ENCODE measurements at places on chromosomes 1 and 21.

DNA sequence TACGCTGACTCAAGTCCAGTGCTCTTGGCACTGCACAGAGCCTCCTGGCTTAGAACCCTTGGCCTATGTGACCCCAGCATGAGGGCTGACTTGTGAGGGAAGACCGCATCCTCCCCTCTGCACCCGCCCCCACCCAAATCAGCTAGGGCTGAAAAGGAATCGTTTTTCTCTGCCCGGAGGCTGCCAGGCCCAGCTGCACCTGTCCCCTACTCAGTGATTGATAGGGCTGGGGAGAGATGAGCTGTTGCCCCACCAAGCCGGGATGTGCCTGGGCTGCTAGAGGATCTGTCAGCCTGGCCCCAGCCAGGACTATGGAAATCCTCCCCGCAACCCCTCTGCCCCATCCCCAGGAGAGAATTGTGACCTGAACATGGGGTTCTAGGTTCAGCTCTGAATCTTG is 20.6 kb downstream of the MYOG start:
- DNase-seq, result no peak

- DNase-seq, result no peak
Measured at GRCh38 chr1:156571261-156571852, 1.0 kb downstream of the IQGAP3 start.

GRCh38 chr1:116987256-116987555 is 14.4 kb upstream of the CD101 start:
- DNase-seq, result no peak

DNA sequence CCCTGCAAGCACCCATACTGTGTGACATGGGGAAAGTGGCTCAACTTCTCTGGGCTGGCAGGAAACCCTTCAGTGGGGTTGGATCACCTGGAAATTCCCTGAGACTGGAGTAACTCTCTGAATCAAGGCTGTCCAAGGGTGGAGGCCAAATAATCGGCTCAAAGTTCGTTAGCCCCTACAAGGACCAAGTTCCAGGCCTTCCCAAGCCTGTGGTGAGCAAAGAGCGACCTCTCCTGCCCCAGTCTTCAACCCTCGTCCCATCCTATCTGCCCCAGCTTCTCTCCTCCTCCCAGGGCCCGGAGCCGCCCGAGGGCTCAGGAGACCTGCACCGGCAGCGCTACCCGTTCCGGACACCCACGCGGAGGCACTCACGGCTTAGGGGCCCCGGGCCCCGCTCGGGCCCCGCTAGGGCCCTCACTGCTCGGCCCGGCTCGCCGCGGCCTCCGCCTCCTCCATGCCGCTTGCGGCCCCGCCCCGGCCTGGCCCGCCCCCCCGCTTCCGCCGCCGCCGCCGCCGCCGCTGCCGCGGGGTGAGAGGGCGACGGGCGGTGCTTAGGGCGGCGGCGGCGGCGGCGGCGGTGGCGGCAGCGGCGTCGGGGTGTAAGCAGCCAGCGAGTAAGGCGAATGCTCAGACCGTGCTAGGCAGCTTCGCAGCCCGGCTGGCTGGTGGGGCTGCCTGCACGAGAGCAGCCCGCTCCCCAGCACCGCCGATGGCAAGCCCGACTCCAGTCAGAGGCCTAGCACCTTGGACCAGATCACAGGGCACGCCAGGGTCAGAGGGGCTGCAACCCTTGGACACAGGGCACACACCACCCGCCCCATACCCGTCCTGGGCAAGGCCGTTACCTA is at the start of gene POMGNT1:
Gene POMGNT1 (minus strand): TSS at position 471 of the 848 bp plus-strand sequence. CDS start 613 bp downstream, outside the sequence.
- peak; percentile 61 for DNase-seq

DNA sequence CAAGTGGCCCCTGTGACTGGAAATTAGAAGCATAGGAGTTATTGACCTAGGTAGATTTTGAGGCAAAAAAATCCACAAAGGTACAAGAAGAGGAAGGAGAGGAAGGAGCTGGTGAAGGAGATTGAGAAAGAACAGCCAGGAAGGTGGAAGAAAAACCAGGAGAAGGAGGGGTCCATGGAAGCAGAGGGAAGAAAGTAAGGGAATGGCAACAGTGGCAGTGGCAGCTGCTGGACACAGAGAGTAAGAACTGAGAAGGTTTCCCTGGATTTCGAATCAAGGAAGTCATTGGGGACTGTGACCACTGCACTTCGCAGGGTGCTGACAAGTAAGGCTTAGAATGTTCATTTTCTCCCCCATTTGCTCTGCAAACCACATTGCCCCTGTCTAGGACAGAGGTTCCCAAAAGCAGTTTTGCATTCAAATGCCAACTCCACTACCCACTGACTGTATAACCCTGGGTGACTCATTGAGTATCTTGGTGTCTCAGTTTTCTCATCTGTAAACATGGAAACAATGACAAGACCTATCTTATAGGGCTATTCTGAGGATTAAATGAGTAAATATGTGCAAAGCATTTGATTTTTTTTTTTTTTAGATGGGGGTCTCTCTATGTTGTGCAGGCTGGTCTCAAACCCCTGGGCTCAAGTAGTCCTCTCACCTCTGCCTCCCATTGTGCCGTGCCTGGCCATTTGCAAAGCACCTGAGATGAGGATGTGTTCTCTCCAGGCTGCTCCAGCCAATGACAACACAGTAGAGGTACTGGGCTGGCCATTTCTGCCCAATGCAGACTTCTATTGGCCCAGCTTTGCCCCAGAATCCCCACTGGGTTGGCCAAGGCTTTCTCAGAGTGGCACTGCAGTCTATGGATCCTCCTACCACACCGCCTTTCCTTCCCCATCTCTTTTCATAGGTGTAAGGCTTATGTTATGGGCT is 9.3 kb upstream of the CAPN2 start:
- no peak for DNase-seq

DNA sequence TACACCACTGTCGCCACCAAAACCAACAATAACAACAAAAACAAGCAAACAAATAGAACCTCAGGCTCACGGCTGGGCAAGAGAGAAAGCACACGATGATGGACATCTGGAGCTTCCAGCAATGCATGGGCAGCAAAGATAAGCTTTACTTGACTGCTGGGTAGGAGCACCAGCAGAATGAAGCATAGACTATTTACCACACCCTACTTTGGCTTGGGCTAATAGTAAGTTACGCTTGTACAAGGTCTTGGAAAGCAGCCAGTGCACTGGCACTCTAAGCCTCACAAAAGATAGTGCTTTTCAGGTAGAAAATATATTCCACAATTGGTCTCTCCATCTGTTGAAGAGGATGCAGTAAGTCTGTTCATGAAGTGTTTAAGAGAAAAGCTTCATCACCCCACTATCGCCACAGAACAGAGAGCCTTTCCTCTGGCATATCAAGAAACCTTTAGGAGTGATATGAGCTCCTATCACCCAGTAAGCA is 13.6 kb downstream of the ADIPOR1 start:
- DNase-seq, result no peak

DNA sequence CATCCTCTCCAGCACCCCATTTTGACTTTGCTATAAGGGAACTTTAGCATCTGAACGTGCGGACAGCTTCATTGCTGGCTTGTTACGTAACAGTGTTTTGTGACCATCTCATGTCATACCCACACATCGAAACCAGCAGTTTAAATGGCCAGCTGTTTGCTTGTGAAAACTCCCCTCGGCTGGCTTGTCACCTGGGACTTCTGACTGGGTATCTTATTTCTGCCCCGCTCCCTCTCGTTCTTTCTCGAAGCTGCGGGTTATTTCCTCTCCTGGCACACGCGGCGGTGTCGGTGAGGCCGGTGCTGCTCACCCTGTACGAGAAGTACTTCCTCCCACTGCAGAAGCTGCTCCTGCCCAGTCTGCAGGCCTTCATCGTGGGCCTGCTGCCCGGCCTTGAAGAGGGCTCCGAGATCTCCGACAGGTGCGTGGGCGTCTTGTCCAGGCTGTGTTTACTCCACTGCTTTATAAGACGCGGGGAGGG is 43.5 kb downstream of the DOP1B start:
- no peak for DNase-seq

DNA sequence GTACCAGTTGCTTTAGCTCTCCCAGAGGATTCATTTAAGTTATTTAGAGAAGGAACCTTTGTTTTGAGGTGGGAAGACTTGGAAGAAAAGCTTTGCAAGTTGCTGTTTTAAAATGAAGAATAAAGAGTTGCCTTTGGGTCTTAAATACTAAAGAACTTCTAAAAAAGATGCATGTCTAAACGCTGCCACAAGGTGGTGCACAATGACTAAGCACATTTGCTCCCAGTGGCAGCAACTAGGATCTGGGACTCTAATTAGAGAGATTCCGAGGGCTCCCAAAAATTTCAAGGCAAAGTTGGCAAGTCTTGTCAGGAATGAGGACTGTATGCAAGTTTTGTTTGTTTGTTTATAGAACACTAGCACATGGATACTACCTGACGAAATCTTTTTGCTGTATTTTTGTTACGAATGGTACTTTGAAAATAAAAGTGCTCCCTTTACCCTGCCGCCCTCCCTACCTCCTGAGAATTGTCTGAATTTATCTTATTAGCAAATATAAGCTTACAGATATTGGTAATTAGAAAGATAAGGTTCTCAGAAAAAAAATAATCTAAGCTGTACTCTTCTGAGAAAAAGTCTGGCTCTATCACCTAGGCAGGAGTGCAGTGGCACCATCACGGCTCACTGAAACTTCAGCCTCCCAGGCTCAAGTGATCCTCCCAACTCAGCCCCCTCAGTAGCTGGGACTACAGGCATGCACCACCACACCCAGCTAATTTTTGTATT is 121.8 kb downstream of the HFM1 start:
- DNase-seq, result no peak

All from activated gamma-delta T cell (primary cell).